Fibroblast of skin of scalp (primary cell): ENCODE measurements at places on chromosomes 5 and 9.

GRCh38 chr5:24609706-24610105 lies 35.1 kb downstream of the CDH10 start:
- DNase-seq, result no peak

DNA sequence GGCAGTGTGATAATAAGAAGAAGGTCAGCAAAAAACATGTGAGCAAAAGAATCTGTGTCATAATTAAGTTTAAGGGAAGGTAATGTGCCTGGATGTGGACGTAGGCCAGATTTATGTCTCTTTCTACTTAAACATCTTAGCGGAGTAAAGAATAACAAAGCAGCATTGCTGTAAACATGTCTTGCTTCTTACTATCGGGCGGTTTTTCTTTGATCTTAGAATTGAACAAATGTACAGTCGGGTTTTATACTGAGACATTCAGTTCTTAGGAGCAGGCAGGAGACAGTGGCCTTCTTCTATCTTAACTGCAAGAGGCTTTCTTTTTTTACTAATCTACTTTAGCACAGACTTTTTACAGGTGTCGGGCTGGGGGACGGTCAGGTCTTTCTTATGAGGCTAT lies 40.4 kb upstream of the FLT4 start:
- no peak for DNase-seq

DNA sequence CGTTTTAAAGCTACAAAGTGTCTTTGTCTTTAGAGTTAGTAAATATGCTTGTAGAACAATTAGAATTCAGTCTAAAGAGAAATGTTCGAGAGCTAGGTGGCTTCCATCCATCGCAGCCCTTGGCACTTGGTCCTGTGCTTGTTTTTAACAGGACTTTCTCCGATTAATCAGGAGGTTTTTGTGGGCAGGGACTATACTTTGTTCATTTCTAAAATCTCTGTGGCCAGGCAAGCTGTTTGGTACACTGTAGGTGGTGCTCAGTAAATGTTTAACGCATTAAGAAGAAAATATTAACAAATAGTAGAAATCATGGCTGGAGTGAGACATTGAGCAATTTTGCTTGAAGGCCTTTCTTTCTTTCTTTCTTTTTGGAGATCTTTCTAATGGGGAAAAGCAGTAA lies 20.8 kb downstream of the AGXT2 start:
- no peak for DNase-seq

- no peak for DNase-seq
Observed at GRCh38 chr5:172085738-172086137, 79.3 kb upstream of the FBXW11 start.

DNA sequence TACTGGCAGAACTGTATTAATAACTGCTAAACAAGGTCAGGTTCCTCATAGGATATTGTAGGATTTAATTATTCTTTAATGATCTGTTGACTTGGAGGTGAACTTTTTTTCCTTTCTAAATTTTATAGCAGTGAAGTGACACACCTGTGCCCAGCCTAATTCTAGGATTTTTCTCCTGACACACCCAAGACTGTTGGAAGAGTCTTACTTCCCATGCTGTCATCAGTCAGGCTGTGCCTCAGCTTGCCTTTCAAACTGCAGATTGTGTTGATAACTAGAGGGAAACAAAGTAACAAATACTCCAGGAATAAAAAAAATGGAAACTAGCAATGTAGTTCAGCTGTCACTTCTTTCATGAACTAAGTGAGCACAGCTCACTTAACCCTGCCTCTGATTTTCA lies 22.0 kb downstream of the OTULIN start:
- no peak for DNase-seq

DNA sequence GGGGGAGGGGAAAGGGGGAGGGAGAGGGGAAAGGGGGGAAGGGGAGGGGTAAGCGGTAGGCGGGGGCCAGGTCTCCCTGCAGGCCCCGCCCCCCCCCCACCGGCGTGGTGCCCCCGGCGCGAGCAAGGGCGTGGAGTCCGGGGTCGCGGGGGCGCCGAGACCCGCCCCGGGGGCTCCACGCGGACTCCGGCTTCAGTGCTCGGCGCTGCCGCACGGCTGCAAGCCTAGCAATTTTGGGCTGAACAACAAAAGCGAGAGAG lies 10.8 kb downstream of the C9orf50 start:
- DNase-seq, result no peak

DNA sequence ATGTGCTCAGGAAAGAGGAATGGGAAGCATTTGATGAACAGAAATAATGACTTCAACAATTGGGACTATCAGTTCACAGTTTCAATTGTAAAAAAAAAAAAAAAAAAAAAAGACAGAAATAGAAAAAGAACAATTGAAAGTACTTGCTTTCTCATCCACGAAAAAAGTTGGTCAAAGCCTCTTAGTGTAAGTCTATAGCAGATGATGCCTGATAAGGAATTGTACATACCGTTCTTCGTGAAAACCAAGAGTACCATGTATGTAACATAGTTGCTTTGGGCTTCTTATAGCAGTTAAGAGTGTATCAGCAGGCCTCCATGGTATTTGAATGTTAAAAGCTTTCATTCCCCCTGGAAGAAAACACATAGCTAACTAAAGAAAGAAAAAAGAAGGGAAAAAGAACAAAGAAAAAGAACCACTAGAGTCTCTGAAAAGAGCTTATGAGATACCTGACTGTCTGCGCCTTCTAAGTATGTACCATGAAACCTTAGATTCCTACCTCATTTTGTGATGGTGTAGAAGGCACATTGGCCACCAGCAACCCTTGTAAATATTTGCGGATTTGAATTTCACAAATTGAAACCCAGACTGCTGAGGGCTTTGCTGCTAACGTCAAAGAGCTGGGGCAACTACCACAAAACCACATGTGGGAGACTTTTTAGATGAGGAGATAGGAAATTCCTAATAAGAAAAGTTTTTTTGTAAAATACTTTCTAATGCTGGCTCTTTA lies 75.2 kb downstream of the TMC1 start:
- no peak for DNase-seq

DNA sequence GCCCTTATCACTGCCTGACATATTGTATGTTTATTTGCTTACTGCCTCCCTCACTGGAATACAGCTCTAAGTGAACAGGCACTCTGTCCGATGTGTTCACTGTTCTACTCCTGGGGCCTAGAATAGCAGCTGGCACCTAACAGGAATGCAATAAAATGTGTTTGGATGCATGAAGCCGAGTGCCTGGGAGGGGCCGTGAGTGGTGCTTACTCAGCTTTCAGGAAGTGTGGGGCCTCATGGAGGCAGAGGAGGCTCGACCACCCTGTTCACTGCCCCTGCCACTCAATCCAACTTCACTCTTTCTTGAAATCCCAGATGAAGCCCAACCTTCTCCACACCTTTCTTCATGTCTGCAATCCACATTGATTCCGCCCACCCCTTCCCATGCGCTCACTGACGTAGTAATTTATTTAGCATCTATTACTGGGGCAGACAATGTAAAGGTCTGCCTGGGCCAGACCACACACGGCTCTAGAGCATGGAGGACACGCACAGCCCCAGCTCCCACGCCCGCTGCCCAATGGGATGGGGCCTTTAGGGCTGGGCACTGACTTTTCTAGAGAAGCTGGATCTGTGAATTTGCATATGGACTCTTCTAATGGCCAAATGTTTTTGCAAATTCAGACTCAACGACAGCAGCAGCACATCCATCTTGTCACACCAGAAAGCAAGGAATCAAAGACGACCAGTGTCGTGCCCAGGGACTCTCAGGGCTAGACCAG lies 21.3 kb downstream of the TBC1D9B start:
- no peak for DNase-seq

DNA sequence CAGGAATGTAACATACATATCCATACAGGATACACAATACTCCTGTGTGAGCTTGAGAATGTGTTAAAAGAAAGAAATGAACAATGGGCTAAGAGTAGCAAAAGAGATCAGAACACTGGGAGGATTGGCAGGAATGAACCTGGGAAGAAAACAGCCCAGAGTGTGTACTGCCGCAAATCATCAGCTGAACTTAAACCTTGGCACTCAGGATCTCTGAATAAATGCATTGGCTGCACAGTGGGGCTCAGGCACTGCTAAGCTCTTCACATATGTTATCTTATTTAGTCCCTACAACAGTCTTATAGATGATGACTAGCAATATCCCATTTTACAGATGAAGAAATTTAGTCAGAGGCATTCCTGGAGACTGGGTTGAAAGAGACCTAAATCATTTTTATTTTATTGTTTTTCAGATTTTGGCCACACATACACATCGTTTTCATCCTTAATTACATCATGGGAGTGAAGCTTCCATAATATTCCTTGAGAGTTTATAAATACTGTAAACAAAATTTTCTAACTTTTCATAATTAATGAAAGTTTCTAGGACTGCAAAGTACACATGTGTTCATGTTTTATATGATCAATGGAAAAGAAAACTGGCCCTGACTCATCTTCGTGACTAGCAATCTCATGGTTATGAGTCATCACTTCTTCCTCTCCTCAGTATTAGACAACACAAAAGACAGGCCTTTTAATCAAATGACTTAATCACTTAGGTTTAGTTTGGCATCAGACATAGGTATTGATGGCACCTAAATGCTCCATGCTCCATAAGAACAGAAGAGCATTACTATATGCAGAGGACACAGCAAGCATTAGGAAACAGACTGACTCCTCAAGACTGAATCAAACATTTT lies 59.2 kb downstream of the CDH18 start:
- peak; percentile 74 for DNase-seq

DNA sequence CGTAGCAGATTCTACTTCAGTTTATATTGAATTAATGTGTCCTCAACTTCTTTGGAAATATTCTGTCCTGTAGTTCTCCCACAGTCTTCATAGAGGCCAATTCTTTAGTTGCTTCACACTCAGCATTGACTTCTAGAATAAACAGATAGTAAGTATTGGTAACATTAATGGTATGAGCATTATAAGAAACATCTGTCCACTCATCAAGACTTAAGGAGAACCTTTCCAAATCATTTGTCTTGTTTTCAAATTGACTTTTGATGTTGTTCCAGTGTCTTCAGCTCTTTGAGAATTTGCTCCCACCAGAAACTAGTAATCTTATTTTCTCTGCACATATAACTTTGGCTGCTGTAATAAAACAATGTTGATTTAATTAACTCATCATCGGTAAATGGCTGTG lies 18.3 kb downstream of the RANBP17 start:
- peak; percentile 21 for DNase-seq

DNA sequence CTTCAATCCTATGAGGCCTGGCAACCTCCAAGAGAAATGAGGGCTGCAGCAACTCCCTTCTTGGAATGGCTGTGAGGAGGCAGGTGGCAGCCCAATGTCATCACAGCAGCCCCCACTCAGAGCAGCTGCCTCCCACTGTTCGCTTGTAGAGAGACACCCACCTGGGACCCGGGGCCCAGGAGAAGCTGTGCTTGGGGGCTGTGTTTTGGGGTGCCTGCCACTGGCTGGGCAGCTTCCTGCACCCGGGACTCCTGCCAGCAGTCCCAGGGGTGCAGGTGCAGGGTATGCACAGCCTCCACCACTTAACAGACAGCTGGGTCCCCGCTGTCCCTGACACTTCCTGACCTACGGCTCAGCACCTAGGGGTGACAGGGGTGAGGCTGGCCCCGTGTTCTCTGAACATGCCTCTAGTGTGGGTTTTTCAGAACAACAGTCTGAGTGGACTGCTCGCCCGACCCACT lies 26.2 kb downstream of the NIPAL4 start:
- DNase-seq, result no peak

GRCh38 chr9:38689678-38690077 lies 30.3 kb downstream of the FAM240B start:
- peak; percentile 30 for DNase-seq

GRCh38 chr9:75803130-75803529 lies 87.3 kb upstream of the PCSK5 start:
- peak; percentile 91 for DNase-seq

DNA sequence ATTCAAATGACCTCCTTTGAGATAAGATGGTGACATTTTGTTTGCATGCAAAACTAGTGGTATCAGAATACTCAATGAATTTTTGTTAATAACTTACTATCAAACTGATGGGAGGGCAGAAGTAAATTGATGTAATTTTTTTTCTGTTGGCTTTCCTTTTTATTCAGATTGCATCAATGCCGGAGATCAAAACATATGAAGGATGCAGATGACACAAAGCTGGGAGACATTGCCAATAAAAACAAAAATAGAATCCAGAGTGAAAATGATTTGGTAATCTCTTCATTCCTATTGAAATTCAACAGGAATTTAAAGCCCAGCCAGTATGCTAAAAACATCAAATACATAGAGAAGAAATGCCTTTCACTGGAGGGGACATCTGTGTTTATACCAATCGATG lies 1655.3 kb upstream of the C9orf72 start:
- DNase-seq, result no peak

- DNase-seq, result no peak
Observed at GRCh38 chr5:14627270-14627669, 37.2 kb upstream of the OTULIN start.

DNA sequence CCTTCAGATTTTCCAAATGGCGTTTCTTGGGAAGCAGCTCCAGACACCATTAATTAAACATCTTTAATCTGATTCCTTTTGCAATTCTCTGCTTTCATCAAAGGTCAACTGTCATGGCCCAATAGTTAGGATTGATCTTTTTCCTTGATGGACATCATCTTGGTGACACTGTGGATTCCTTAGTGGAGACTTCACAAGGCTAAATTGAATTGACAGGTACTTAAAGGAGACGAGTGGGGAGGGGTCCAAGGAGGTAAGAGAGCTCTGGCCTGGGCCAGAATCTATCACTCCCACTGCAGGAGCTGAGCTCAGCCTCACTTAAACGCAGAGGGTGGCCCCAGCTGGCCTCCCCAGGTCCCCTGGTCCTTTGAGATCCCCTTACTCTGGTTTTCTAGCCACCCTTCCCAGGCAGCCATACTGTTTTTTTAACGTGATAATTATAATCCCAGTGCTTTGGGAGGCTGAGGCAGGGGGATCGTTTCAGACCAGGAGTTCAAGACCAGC lies 9.9 kb upstream of the HMCN2 start:
- no peak for DNase-seq

DNA sequence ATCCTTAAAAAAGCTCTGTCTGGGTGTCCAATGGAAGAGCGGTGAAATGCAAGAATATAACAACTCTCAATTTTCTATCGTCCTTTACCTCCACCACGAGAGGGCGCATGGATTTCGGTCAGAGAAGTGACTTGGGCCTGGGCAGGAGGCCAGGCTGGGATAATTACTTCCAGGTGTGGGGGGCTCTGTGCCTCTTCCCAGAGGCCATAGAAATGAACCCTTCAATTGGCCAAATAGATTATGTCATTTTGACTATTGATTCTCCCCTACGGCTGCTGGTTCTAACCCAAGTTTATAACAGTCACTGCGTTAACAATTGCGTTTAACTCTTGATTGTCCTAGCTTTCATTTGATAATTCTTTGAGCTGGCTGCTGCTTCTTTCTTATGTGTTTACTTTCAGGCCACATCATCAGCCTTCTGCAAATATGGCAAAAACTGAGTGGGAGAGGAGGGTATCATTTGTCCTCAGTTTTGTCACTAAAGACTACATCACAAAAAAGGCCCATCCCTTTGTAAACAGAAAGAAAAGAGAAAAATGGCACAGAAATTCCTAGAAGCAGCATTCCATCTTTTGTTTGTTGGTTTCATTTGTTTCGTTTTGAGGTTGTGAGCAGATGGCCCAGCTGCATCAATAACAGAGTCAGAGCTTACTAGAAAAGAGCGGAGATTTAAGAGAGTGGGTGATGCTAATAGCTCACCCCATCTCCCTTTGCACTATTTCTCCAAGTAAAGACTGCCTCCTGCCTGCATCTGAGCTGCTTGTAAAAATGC lies 45.4 kb upstream of the ZFR start:
- DNase-seq, result peak; percentile 90
